Thyroid gland (tissue), 4 donors: ENCODE measurements at places on chromosomes 2 and 18. TPM values are rescaled to one million over a fixed set of nuclear protein-coding genes. Genes with fewer than 3 reads are reported as not detected.

DNA sequence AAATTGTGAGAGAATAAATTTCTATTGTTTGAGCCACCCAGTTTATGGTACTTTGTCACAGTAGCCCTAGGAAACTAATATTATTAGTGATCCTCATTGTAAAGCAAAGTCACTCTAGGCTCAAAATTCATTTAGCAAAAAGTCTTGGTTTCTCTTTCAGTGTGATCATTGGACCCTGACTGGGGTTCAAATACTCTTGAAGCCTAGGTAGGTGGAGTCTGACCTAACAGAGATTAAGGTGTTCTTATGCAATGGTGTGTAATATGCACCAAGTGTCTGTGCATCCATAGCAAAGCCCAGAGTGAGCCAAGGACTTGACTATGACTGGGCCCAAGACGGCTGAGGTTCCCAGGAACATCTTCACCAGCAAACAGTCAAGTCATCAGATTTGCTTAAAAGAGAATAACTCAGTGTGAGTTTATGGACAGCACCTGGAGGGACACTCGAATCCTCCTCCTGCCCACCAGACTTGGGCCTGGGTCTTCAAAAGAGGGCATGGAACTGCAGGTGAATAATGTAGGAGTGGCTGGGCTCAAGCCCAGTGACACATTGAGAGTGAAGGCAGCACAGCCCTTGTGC, 51.1 kb upstream of the BCL11A start:
- no peaks in the 10 kb centered on the region for H3K4me1 ChIP-seq
- DNase-seq, result no peak
- no peak overlapping the region for H3K4me3 ChIP-seq
- no peaks in the 10 kb centered on the region for H3K36me3 ChIP-seq
- no peaks in the 10 kb centered on the region for H3K27me3 ChIP-seq

GRCh38 chr2:78757640-78758039, 267.9 kb upstream of the REG3G start:
- no peak for DNase-seq
- H3K27ac ChIP-seq, result no peak overlapping the region
- H3K4me3 ChIP-seq, result no peak overlapping the region
- no peaks in the 10 kb centered on the region for H3K4me1 ChIP-seq
- H3K36me3 ChIP-seq, result no peaks in the 10 kb centered on the region

DNA sequence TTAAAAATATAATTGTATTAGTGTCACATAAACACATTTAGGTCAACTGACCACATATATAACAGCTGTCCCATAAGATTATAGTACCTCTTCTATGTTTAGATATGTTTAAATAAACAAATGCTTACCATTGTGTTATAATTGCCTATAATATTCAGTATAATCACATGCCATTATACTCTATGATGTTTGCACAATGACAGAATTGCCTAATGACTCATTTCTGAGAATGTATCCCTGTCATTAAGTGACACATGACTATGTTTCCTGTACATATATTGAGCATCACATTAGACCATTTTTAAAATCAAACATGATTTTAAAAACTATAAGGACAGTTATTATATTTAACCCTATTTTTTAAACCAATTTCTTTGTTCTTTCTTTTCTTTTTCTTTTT, 89.8 kb downstream of the HS6ST1 start:
- H3K4me1 ChIP-seq, result no peaks in the 10 kb centered on the region
- H3K36me3 ChIP-seq, result no peaks in the 10 kb centered on the region
- DNase-seq, result no peak

- no peaks in the 10 kb centered on the region for H3K4me1 ChIP-seq
- H3K36me3 ChIP-seq, result no peaks in the 10 kb centered on the region
- no peak overlapping the region for H3K27ac ChIP-seq
- H3K4me3 ChIP-seq, result no peak overlapping the region
- no peaks in the 10 kb centered on the region for H3K27me3 ChIP-seq
Observed at GRCh38 chr2:133532919-133533318, 35.3 kb downstream of the NCKAP5 start.

GRCh38 chr2:218252509-218253231, 8.1 kb upstream of the GPBAR1 start:
- H3K4me3 ChIP-seq, result no peak overlapping the region
- H3K27me3 ChIP-seq, result no peaks in the 10 kb centered on the region
- H3K4me1 ChIP-seq, result no peaks in the 10 kb centered on the region
- DNase-seq, result no peak

- H3K4me1 ChIP-seq, result peaks cover 30% of the 10 kb centered on the region
- no peaks in the 10 kb centered on the region for H3K27me3 ChIP-seq
- no peaks in the 10 kb centered on the region for H3K36me3 ChIP-seq
- no peak overlapping the region for H3K27ac ChIP-seq
- DNase-seq, result no peak
Observed at GRCh38 chr2:65367524-65367923, 64.9 kb downstream of the SPRED2 start.

DNA sequence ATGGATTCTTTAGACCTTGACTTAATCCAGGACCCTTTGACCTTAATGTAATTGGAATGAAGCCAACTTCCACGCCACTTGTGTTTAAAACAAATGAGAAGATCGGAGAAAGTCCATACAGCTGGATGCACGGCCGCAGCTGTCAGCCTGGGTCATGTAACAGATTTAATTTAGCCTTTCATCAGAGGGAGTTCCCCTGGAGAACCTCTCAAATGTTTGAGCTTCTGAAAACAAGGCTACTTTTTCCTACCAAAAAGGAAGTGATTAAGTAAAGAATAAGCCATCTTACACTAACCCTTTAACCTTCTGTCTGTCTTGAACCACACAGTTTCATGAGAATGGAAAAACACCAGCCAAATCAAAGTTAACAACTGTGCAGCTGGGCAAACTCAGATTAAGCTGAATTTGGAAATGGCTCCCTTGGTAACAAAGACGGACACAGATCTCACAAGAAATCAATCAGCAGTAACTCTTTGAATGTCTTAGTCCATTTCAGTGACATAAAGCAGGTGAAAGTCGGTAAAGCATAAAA, 103.6 kb downstream of the DOCK10 start:
- no peaks in the 10 kb centered on the region for H3K36me3 ChIP-seq
- no peak overlapping the region for H3K27ac ChIP-seq
- peaks cover 11% of the 10 kb centered on the region for H3K4me1 ChIP-seq
- no peak for DNase-seq
- no peaks in the 10 kb centered on the region for H3K27me3 ChIP-seq

DNA sequence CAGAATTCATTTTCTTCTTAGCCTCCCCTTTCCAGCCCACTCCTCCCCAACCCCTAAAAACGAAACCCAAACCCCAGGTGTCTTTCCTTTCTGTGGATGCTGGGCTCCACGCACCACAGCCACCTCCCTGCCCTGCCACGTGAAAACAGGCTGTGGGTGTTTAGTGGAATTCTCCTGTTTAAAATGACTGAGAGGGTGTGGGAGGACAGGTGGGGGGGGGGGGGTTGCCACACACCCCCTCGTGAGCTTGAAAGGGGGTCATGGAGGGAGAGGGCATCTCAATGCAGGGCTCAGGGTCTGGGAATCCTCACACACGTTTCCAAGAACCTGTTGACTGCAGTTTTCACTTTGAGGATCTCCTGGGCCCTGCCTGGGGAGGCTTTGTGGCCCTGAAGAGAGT, 110.3 kb downstream of the FAM210A start:
- H3K27ac ChIP-seq, result no peak overlapping the region
- H3K4me1 ChIP-seq, result peaks cover 28% of the 10 kb centered on the region
- H3K36me3 ChIP-seq, result no peaks in the 10 kb centered on the region
- no peak overlapping the region for H3K4me3 ChIP-seq

The RUFY4 gene
- total RNA-seq, result not detected

The LAMA1 gene
- 20.7 TPM for total RNA-seq

The CCDC88A gene
- 35.9 TPM for total RNA-seq

The KCNK3 gene
- 5.6 TPM for total RNA-seq

The CKAP2L gene
- total RNA-seq, result not detected

The REG3G gene
- not detected for total RNA-seq
